ENCODE measurements at places on chromosomes 2 and 18. TPM values are rescaled to one million over a fixed set of nuclear protein-coding genes. Genes with fewer than 3 reads are reported as not detected.

SOWAHC gene
- total RNA-seq: 4.8 TPM

TMEM37 gene
- total RNA-seq: 2.4 TPM

PDE1A gene
- total RNA-seq: 0.27 TPM

CHST9 gene
- total RNA-seq: not detected

Data from thoracic aorta endothelial cell (primary cell).